Cerebellar cortex (tissue), 1 donor: ENCODE measurements at places on chromosomes 2 and 18.

DNA sequence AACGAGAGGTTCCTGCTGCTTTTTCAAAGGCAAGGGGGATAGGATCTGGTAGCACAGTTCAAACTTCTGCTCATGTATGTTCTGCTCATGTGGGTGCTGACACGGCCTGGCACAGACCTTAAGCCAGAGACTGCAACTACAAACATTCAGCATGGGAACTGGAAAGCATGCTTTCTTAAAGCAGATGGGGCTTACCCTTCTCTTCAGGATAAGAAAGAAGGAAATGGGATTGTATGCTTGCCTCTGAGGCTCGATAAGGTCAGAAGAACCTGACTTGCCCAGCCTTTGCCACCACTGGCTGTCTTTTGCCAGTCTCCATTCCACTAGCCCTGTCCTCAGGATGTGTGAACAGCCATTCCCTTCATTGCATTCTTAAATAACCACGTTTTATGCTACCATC, 10.7 kb downstream of the DOCK10 start:
- no peak for DNase-seq

DNA sequence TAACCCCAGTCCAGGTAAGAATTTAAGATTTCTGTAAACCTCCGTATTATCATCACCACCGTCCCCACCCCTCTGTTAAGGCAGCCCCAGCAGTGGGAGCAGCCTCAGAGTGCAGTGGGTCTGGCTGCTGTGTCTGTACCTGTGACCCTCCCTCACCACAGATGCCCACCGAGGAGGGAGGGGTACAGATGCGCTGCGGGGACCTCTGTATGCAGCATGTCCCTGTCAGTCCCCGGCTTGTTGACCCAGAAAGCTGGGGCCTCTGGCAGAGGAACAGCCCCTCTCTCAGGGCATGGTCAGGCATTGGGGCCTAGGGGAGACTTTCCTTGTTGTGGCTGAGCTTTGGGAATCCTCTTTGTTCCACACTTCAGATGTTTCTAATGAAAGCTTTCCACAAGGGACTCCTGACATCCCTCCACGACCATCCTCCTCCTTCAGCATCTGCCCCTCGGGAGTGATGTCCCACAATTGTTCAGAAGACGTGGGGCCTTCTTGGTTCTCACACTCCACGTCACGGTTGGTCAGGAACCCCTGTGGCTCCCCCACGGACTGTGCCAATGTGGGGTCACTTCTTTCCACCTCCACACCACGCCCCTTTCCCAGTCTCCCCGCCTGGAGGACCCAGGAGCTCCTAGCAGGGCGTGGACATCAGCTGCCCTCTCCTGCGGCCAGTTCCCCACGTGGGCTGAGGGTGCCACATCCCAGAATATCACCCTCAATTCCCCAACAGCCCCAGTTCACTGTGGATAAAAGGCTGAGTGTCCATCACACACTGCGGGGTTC, 384.2 kb upstream of the MYT1L start:
- DNase-seq = no peak

DNA sequence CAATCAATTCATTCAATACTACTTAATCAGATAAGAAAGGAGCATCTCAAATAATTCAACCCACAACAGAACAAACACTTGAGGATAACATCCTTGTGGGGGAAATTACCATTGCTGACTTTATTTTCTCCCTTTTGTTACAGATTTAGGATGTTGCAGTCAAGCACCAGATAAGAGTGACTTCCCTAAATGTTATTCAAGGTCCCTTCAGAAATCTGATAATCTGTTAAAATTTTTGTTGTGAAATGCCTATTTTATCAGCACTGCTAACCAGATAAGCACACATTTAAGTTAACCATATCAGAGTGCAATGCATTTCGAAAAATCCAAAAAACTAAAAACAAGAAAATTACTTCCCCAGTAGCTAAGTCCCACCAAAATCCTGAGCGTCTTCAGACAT, 33.5 kb downstream of the SUMO1 start:
- no peak for DNase-seq

- no peak for DNase-seq
Observed at GRCh38 chr2:239235311-239235710, 165.5 kb downstream of the HDAC4 start.

DNA sequence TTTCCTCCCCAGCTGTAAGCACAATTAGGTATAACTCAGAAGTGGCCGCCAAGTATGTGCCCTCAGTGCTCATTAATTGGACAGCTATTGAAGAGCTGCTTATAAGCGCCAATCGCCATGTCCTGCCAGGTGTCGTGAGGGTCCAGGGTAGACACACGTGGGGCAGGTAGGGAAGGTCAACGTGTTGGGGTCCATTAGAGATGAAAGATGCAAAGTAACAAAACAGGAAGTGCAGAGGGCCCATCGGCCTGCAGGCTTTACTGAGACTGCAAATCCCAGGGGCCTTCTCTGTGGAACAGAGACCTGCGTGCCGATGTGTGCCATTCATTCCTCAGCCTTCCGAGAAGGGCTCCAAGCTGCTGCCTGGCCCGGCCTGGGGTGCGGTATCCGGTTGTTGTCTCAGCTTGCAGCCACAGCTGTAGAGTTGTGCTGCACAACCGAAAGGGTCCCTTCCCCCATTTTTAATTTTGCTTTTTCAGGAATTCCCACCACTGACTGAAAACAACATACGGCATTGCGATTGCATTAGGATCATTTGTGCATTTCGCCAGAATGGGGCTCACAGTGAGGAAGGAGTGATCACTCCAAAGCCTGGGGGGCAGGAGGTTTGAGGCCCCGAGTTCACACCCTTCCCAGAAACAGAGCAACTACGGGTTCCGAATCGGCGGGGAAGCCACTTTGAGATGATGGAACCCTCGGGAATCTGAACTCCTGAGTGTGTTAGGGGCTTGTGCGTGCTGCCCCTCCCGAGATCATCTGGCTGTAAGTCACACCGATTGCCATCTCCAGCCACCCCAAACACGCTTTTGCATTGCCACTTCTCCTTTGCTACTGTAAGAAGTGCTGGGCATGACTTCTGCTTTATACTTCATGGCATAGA, 94.3 kb downstream of the TSHZ1 start:
- no peak for DNase-seq

DNA sequence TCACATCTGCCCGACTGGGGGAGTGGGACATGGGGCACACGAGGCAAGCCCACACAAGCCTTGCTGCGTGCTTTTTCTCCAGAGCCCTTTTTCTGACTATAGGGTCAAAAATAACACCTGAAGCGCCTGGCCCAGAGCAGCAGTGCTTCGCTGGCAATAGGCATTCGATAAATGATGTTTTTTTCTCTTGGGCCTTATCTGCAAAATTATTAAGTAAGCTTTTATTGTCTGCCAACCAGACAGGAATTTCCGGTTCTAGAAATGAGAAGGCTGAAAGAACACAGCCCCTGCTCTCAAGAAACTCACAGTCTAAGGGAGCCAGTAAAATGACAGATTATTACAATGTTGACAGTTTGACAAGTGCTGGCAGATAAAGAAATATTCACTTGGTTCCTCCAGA, 2.7 kb upstream of the TMBIM1 start:
- no peak for DNase-seq

- no peak for DNase-seq
Observed at GRCh38 chr2:172927641-172928357, 147.8 kb upstream of the MAP3K20 start.

DNA sequence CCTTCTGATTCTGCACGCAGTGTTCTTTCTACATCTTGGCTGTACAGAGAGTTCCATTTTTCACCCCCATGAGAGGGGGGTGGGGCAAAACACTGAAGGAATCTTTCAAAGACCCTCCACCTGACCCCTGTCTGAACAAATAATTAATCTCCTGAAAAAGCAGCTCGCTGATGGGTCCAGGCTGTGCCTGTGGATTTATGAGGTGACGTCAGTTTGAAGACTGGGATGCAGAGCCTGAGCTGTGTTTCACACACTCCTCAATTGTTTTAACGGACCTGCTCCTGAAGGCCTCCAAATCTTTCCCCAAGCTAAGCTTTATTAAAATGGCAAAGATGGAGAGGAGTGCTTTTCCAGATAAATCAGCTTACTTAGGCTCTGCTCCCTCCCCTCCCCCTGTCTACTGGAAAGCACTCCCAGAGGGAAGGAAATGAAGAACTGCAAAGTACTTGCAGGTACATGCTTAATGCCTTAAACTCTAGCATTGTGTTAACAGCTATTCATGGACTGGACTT, 390.2 kb upstream of the TNP1 start:
- DNase-seq = no peak

GRCh38 chr2:57920342-57920939, 126.2 kb upstream of the VRK2 start:
- no peak for DNase-seq

GRCh38 chr2:84498150-84498799, 18.0 kb upstream of the DNAH6 start:
- DNase-seq = no peak

DNA sequence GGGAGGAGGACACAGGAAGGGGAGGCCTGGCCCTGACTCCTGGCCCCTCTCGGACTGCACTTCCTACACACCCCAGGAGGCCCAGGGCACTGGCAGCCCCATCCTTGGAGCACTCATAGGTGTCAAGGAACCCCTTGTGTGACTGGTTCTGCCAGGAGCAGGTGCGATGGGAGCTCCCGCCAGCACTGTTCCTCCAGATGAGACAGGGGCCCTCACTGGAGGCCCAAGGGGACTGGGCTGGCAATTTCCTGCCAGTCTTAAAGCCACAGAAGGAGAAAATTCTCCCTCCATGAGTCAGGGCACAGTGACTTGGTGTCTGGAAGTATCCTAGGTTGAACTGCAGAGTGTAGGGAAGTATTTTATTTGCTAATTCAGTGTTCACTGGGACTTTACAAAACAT, 42.8 kb upstream of the MAL start:
- no peak for DNase-seq

GRCh38 chr2:206218156-206218555, 56.3 kb upstream of the ZDBF2 start:
- no peak for DNase-seq

GRCh38 chr2:1561259-1561658, 148.0 kb downstream of the TPO start:
- DNase-seq = no peak

DNA sequence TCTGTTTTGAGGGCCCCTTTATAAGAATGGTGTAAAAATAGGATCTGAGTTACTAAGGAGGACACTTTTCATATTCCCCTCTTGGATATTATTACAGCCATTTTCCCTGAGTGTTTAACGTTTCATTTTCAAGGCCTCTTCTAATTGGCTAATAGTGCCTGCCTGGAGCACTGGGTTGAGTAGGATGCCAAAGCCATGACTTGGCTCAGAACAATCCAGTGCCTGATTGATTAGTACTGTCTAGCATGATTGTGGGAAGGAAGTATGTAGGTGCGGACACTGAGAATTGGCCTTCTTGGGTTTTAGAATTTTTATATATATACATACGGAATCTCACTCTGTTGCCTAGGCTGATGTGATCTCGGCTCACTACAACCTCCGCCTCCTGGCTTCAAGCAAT, 66.1 kb downstream of the NAB1 start:
- no peak for DNase-seq

DNA sequence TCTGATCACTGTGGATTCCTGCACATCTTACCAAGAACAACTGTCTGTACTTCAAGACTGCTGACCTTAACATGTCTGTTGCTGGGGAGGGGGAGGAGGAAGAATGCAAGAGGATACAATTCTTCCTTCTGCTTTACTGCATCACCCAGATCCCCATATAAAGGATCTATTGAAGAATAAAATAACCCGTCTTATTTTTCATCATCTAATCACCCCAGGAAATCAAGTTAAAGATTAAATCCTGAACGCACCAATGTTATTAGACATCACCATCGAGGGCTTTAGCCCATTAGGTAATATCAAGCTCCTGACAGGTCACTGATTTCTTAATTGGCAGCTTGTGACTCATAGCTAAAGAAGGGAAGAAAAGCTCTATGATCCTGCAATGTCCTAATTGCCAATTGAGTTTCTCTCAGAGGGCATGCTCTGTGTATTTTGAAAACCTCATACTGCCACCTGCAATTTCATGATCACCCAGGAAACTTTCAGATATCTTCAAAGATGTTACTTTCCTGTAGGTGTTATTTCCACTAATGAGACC, 75.4 kb upstream of the KCNE4 start:
- no peak for DNase-seq

DNA sequence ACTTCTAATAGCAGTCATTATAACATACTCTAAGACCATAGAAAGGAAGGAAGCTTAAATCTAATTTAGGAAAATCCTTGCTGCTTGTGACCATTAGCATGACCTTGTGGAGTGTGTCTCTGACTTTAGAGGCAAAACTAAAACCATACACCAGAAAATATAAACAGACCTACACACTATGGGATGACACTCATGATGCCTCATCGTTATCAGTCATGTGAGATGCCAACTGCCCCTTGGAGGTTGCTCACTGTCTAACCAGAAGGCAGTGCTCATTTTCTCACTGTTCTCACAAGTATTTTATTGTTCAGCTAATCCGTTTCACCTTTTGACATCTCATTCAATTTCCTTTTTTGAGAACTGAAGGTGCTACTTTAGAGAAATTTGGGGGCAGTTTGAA, 376.9 kb downstream of the RND3 start:
- no peak for DNase-seq

DNA sequence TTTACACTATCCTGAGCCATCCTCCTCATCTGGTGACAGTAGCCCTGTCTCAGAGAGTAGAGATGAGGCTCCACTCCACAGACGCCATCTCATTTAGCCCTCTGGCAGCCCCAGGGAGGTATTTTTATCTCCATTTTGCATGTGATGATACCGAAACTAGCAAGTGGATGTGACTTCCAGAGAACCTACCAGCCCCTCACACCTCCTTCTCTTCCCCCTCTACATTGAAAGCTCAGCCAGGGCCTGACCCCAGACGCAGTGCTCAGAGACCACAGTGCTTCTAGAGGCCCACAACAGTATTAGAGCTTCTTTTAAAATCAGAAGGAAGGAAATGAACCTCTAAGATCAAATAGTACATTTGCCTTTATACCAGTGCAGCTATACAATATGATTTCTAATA, 8.3 kb downstream of the GYPC start:
- no peak for DNase-seq
